EH (cell line): ENCODE measurements at places on chromosomes 4 and X.
A peak's percentile ranks its signal among the peaks of the same experiment; 100 is the strongest.

- no peak for DNase-seq
These were observed 683.5 kb downstream of the TRIML1 start for GRCh38 chr4:188822698-188823097.

GRCh38 chr4:112156553-112156952, 11.3 kb downstream of the FAM241A start:
- DNase-seq: no peak

DNA sequence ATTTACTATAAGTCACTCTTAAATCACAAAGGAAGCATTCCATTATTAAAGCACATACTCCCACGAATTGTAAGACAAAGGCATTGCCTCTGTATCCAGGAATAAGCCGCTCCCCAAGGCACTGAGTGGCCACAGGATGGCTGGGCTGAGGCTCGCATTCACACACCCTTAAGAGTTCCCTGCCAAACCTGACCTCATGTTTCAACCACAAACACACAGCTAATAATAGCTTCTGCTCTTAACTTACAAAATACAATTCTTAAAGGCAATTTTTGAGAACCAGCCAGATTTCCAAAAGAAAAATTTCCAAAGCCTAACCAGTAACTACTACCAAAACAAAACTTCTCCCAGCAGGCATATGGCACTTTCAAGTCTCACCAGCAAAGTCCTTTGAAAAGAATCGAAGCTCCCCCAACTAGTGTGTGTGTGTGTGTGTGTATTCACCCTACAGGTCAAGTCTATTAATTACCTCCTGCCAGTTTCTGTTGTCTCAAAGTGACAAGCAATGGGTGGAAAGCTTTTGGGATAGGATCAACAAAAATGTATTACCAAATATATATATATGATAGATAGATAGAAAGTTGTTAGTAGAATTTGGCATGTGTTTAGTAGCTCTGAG, 36.0 kb downstream of the ARHGAP6 start:
- DNase-seq: peak; percentile 53

GRCh38 chr4:40462326-40462725, 127.2 kb downstream of the CHRNA9 start:
- no peak for DNase-seq
